ENCODE measurements at places on chromosomes 6 and 20.

- DNase-seq, result no peak
Measured at GRCh38 chr20:916125-916799, at the start of gene ANGPT4. TSS of gene ANGPT4 (minus strand) at chr20:916334. CDS start at chr20:916214, 120 bp downstream.

DNA sequence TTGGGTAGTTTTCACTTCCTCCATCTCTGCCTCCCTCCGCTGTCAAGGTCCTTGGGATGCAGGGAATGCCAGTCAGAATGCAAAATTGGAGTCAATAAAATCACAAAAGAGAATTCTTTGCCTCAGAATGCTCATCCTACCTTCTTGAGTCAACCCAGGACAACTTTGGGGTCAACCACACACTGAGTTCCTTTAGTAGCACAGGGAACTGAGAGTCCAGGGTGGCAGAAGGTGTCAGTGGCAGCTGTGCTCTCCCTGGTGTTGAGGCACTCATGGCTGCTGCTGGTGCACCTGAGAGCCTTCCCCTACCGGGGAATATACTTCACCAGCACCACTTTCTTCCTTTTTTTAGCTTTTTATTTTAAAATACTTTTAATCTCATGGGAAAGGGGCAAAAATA is 829 bp upstream of the NOTCH4 start:
- peak; percentile 3 for DNase-seq

- DNase-seq, result no peak
Measured at GRCh38 chr6:134956032-134956431, 6.1 kb upstream of the ALDH8A1 start.

DNA sequence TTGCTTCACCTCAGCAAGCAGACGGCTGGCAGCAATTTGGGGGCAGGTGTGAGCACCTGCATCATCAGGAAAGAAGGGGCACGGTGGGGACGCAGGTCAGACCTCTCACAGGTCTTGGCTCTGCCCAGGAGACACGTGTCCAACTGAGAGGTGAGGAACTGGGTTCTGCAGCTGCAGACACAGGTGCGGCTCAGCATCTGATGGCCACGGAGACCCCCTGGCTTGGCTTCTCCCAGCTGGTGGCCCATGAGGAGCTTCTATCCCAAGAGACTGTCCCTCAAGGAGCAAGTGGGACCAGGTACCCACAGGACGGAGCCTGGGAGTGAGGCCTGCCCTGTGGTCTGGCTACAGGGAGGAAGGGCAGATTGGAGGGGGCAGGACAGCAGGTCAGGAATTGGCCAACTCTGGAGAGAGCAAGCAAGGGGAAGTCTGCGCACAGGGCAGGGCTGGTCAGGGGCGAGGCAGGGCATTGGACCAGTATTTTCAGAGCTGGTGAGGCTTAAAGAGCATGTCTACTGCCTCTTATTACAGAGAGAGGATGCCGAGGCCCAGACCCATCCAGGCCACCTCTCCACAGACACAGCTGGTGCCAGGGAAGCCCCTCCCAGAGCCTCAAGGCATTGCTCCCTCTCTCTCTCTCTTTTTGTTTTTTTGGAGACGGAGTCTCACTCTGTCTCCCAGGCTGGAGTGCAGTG is 4.2 kb downstream of the STMN3 start:
- DNase-seq, result no peak

- peak; percentile 37 for DNase-seq
Measured at GRCh38 chr20:40948465-40949267, 80.0 kb upstream of the TOP1 start.

DNA sequence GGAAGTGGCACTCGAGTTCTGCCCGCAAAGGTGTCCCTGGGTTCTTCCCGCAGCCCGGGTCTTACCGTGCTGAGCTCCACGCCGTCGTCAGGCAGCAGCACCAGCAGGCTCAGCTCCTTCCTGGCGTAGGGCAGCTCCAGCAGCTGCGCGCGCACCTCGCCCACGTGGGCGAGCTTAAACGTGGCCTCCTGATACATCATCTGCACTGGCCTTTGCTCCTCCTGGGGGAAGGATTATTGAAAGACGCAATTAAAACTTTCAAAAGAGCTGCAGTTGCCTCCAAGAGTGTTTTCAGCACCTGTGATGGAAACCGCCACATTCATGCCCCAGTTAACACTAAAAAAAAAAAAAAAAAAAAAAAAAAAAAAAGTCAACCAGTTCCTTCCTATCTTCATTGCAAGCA is 11.3 kb downstream of the SERPINB9 start:
- no peak for DNase-seq

- DNase-seq, result no peak
Measured at GRCh38 chr6:73713426-73714147, 17.6 kb downstream of the CD109 start.

GRCh38 chr20:62233684-62234083 is 4.6 kb upstream of the OSBPL2 start:
- DNase-seq, result no peak

GRCh38 chr20:20732641-20733040 is 20.2 kb upstream of the RALGAPA2 start:
- DNase-seq, result no peak

DNA sequence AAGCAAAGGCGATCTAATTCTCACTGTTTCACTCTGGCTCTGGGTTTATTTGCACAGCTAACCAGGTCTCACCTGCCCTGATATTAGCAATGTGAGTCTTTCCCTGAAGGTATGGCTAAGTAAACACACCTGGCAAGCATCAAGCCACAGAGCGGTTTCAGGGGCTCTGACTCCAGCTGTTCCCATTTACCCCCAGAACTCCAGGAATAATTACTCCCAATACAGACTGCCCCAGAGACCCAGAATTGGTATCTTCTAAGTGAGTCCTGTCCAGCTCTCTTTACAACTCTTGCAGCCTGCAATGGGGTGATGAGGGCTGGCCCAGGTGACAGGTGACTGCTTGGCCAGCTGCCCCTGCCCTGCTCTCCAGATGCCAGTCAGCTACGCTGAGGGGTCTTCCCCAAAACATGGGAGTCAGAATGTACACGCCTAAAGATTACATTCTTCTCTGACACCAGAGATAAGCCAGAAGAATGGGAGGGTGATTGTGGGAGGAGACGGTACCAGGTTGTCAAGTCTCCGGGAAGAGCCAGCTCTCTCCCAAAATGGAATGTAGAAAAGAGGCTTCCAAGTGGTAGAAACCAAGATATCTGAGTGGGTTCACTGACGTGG is 4.9 kb upstream of the LRRN4 start:
- no peak for DNase-seq

- DNase-seq, result no peak
Measured at GRCh38 chr6:151381722-151382121, 9.6 kb downstream of the ZBTB2 start.

DNA sequence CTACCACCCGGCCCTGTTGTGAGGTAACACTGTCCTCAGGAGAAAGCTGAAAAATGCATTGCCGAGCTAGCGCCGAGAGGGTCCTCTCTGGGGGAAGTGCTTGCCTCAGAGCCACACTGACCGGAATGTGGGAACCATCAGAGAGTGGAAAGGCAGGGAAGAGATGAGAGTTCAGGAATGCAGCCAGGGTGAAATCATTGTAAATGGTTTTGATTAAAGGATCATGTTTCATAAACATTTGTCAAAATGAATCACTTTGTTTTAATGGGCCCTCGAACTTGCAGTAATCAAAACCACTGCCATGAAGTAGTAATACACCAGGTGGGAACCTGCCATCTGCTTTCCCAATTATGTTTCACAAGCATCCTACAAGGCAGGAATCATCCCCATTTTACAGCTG is 16.9 kb upstream of the IL17F start:
- no peak for DNase-seq

Data from adrenal gland (tissue), 19 donors.